ENCODE measurements at places on chromosomes 7 and 10. TPM values are rescaled to one million over a fixed set of nuclear protein-coding genes. Genes with fewer than 3 reads are reported as not detected.
A peak's percentile ranks its signal among the peaks of the same experiment; 100 is the strongest.

GNAT3 gene
- total RNA-seq, result not detected

TFEC gene
- total RNA-seq, result 0.49 TPM

FAS gene
- total RNA-seq, result 6.1 TPM

MRLN gene
- not detected for total RNA-seq

OR9A4 gene
- not detected for total RNA-seq

HOXA11 gene
- 3.3 TPM for total RNA-seq

SVIL gene
- 302 TPM for total RNA-seq

ELAPOR2 gene
- 54.2 TPM for total RNA-seq

PTPN12 gene
- 118 TPM for total RNA-seq

CLCN1 gene
- 0.11 TPM for total RNA-seq

NEUROG3 gene
- not detected for total RNA-seq

GRCh38 chr7:130309986-130310385, 17.0 kb downstream of the CPA4 start:
- no peak overlapping the region for H3K4me3 ChIP-seq
- H3K27me3 ChIP-seq, result no peaks in the 10 kb centered on the region
- H3K36me3 ChIP-seq, result peaks cover 8% of the 10 kb centered on the region
- no peak for DNase-seq
- peaks cover 4% of the 10 kb centered on the region for H3K4me1 ChIP-seq
- H3K27ac ChIP-seq, result no peak overlapping the region

DNA sequence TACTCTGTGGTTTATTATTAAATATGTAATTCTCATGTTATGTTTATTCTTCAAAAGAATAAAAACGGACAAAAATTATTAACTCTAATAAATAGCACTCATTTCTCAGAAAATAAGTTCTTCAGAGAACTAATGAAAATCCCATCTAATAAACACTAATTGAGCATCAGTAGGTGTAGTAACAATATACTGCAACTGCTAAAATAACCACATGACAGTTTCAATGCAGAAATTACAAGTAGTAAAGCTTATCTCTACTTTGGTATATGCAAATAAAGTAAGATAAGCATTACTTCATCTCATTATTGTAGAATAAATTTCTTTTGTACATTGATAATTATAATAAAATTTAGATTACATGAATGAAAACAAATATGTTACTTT, 56.4 kb upstream of the DKK1 start:
- no peak for DNase-seq
- H3K27ac ChIP-seq, result no peak overlapping the region
- H3K4me1 ChIP-seq, result peaks cover 10% of the 10 kb centered on the region
- H3K4me3 ChIP-seq, result no peak overlapping the region
- H3K27me3 ChIP-seq, result no peaks in the 10 kb centered on the region
- H3K36me3 ChIP-seq, result no peaks in the 10 kb centered on the region

- no peaks in the 10 kb centered on the region for H3K36me3 ChIP-seq
- H3K27ac ChIP-seq, result no peak overlapping the region
- H3K27me3 ChIP-seq, result no peaks in the 10 kb centered on the region
Observed at GRCh38 chr7:2404714-2405119, 1.3 kb downstream of the CHST12 start.

GRCh38 chr10:74987339-74988053, 124.0 kb upstream of the SAMD8 start:
- peaks cover 37% of the 10 kb centered on the region for H3K36me3 ChIP-seq
- H3K4me3 ChIP-seq, result no peak overlapping the region
- H3K27me3 ChIP-seq, result no peaks in the 10 kb centered on the region
- peaks cover 44% of the 10 kb centered on the region for H3K4me1 ChIP-seq

DNA sequence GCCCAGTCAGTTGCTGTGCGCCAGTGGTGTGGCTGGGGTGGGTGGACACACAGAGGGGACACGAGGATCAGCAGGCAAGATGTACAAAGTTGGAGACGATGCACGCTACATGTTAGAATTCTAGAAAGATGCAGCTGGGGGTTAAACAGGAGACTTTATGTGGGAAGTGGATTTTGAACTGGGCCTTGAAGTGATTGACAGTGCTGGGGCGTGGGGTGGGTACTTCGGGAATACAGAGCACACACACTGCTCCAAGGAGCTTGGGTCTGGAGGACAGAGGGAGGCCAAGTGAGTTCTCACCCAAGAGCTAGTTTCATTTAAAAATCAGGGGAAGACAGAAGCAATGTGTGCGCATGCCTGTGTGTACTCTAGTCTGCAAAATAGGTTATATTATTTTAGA, 87.1 kb downstream of the CREM start:
- no peaks in the 10 kb centered on the region for H3K27me3 ChIP-seq
- H3K4me1 ChIP-seq, result peaks cover 27% of the 10 kb centered on the region
- no peak overlapping the region for H3K4me3 ChIP-seq
- no peak overlapping the region for H3K27ac ChIP-seq
- no peak for DNase-seq

DNA sequence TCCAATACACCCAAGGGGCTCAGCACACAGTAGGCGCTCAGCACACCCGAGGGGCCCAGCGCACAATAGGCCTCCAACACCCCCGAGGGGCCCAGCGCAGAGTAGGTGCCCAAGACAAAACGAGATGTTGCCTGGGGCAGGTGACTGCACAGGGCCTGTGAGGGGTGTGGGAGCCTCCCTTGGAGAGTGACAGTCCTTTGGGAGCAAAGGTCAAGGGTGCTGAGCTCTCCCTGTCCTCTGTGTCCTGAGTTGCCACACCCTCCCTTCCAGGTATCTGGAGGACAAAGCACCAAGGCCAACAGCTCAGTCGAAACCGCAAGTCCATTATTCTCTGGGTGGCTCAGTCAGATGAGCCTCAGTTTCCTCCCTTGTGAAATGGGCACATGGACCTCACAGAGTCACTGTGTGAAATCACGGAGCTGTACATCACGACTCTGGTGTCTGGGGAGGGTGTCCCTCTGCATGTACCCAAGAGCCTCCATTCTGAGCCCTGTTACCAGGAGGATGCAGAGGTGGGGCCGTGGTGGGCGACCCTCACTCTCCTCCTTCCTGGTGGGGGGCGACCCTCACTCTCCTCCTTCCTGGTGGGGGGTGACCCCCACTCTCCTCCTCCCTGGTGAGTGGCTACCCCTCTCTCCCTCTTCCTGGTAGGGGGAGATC, 81.3 kb downstream of the FOXL3 start:
- no peaks in the 10 kb centered on the region for H3K36me3 ChIP-seq
- peak; percentile 14 for DNase-seq
- H3K27ac ChIP-seq, result no peak overlapping the region

DNA sequence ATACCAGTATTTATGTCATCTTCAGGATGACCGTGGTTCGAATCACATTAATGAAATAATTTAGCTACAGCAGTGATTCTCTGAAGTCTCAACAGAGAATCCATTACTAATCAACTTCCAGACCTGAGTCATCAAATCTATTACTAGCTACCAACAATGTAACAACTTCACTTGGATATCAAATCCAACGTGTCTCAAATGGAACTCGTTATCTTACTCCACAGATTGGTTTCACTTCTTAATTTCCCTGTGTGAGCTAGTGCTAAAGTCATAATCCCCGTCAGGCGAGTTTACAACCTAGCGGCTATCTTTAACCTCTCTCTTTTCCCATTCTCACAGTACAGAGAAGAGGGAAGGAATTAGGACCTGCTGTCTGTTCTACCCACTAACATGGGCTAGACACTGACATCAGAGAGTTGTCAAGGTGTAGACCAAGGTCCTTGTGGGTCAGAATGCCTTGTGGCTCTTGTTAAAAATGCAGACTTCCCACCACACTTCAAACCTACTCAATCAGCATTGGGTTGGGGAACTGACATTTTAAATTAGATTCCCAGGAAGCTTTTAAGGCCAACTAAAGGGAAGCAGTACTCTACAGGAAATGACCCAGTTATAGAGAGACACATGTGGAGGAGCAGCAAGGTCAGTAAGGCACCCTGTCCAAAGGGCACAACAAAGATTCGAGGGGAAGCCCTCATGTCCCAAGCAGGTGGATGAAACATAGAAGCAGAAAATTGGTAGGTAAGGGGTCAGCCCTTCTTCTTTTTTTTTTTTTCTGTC, 57.3 kb upstream of the GSAP start:
- no peak overlapping the region for H3K4me3 ChIP-seq
- no peaks in the 10 kb centered on the region for H3K27me3 ChIP-seq
- no peaks in the 10 kb centered on the region for H3K4me1 ChIP-seq
- H3K36me3 ChIP-seq, result no peaks in the 10 kb centered on the region
- no peak overlapping the region for H3K27ac ChIP-seq
- DNase-seq, result no peak

GRCh38 chr7:135317676-135318325, 84.2 kb downstream of the STRA8 start:
- peaks cover 14% of the 10 kb centered on the region for H3K4me1 ChIP-seq
- H3K27ac ChIP-seq, result no peak overlapping the region
- no peak overlapping the region for H3K4me3 ChIP-seq
- H3K27me3 ChIP-seq, result peaks cover 16% of the 10 kb centered on the region
- no peak for DNase-seq
- H3K36me3 ChIP-seq, result no peaks in the 10 kb centered on the region

DNA sequence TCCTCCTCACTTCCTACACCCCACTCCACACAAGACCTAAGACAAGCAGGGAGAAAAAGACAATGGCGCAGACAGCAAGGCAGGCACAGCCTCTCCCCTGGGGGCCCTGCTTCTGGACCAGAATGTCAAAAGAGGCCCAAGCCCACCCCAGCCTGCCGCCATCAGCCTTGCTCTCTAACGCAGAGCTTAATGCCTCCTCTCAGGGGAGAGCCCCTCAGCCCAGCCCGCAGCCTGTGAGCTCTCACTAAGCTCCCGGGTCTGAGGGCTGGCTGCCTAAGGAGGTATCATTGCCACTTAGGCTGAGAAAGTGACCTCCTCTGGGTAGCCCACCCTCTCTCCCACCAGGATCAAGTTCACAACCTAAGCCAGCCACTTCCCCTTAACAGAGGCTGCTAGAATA, 16.7 kb downstream of the SLIT1 start:
- no peak overlapping the region for H3K27ac ChIP-seq
- DNase-seq, result no peak
- H3K4me3 ChIP-seq, result no peak overlapping the region

DNA sequence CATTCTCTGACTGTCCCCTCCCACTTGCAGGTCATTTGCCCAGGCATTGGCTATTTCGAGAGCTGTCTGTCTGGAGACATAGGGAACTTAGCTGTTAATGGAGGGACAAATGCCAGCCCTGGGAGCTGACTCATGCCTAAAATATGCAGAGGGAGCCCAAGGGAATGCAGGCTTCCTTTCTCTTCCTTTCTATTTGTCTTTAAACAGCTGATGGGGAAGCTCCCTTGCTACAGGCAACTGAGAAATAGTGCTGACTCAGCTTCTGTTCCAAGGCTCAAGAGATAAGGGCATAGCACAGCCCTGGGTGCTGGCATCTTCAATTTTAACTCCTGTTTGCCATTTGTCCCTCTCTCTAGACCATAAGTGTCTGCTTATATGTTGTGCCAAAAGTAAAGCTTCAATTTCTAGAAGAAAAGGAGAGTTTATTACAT, 82.7 kb upstream of the C1GALT1 start:
- H3K4me1 ChIP-seq, result peaks cover 44% of the 10 kb centered on the region
- no peaks in the 10 kb centered on the region for H3K27me3 ChIP-seq

DNA sequence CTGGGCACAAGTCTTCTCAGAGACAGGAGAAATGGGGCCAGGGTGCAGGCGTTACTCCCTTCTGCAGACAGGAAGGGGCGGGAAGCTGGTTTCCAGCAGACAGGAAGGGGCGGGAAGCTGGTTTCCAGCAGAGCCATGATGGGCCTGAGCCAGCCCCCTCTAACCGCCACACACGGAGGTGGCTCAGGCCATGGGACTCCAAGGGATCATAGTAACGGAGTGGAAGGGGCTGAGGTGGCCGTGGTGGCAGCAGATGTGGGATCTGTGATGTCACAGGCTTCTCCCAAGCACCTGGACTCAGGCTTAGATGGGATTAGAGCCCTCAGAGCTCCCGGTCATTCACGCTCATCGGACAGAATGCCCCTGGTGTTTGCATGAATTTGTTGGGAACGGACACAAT, 177.8 kb downstream of the USP6NL start:
- no peak overlapping the region for H3K4me3 ChIP-seq
- DNase-seq, result no peak
- H3K4me1 ChIP-seq, result peaks cover 5% of the 10 kb centered on the region
- H3K27me3 ChIP-seq, result peaks cover 1% of the 10 kb centered on the region
- peaks cover 1% of the 10 kb centered on the region for H3K36me3 ChIP-seq
- H3K27ac ChIP-seq, result no peak overlapping the region

DNA sequence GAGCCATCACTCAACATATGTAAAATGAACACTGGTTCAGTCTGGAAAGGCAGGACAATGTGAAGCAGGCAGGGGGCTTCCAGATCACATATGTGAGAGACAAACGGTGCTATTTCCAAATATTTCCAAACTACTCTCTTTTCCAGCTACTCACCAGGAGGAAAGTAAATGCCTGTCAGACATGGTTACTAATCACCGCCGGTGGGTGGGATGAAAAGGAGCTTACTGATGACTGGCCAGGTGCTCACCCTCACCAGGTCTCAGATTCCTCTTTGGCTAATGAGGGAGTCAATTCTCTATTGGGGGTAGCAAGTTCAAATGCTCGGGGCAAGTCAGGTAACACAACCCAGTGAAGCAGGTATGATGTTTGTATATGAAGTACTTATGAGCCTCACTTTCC, 9.7 kb upstream of the MSMB start:
- H3K27ac ChIP-seq, result no peak overlapping the region
- no peak for DNase-seq

DNA sequence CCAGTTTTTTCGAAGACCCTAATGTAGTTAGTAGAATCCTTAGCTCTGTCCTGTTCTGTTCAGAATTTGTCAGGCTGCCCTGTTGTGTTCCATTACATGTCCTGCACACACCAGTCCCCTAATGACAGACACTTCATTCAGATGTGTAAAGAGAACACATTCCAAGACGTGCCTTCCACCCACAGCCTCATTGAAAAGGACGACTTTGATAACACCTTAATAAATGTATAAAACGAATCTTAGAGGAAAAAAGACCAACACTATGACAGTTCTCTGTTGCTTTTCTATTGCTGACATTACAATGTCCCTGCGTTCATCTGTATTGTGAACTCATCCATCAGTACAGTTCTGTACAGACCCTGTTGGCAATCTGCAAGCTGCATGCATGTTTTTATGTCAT, 3.5 kb downstream of the LRRTM3 start:
- DNase-seq, result no peak
- H3K4me3 ChIP-seq, result peak overlapping the region; percentile 69
- H3K27ac ChIP-seq, result no peak overlapping the region
- H3K27me3 ChIP-seq, result peaks cover 72% of the 10 kb centered on the region

DNA sequence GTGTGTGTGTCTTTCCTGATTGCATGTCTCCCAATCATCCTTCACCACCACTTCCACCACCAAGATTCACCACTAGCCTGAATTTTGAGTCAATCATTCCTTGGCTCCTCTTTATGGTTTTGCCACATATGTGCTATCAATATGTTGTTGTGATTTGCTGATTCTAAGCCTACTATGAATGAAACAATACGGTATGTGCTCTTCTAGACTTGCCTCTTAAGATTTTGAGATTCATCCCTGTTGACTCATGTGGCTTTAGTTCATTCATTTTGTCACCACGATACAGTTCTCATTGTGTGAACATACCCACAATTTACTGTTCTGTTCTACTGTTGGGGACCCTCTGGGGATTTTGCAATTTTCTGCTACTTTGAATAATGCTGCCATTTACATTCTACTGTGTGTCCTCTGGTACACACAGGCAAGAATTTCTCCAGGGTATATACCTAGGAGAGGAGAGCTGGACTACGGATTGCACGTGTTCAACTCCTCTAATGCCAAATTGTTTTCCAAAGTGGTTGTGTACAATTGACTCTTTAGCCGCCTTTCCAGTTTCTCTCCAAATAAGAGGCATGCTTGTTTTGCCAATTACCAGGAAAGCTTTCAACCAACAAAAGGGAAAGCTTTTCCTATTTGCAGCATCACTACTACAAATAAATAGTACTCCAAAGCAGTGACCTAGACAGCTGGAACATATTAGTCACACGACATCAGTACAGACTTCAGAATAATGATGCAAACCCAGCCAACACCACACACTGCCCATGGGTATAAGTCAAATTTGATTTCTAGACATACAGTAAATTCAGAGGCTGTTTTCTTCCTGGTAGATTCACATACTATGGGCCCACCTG, 30.0 kb downstream of the SGMS1 start:
- H3K4me3 ChIP-seq, result no peak overlapping the region
- no peak overlapping the region for H3K27ac ChIP-seq
- no peaks in the 10 kb centered on the region for H3K4me1 ChIP-seq
